ENCODE measurements at places on chromosomes 12 and 14. TPM values are rescaled to one million over a fixed set of nuclear protein-coding genes. Genes with fewer than 3 reads are reported as not detected.

DNA sequence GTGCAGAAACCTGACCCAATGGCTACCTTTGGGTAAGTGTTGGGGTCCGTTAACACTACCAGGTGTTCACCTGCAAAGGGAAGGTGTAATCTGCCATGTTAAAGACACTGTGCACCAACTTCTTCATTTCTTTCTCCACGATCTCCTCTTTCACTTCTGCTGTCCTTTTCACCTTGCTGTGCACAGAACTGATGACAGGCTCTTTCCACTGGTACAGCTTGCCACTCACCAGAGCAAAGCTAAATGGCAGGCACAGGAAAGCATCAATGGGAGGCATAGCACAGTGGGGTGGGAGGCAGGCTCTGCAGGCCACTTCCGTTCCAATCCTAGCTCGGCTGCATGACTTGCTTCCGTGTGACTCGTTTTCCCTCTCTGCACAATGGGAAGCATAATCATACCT is 2.6 kb upstream of the C12orf76 start:
- no peak for DNase-seq

DNA sequence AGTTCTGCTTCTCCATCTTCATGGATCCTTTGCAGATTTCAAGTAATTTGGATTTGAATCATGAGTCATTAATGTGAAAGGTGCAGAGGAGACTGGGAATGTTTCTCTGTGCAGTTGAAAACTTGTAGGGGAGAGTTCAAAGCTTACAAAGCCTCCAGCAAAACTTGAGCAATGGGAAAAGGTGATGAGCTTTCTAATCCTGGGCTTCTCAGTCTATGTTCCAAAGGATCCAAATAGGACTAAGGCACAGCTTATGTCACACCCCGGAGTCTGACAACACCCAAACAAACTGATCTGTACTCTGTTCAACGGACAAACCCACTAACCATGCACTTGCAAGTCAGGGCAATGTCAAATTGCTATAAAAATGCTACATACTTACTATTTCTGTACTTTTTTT is 134.8 kb downstream of the DUSP6 start:
- DNase-seq: no peak

DNA sequence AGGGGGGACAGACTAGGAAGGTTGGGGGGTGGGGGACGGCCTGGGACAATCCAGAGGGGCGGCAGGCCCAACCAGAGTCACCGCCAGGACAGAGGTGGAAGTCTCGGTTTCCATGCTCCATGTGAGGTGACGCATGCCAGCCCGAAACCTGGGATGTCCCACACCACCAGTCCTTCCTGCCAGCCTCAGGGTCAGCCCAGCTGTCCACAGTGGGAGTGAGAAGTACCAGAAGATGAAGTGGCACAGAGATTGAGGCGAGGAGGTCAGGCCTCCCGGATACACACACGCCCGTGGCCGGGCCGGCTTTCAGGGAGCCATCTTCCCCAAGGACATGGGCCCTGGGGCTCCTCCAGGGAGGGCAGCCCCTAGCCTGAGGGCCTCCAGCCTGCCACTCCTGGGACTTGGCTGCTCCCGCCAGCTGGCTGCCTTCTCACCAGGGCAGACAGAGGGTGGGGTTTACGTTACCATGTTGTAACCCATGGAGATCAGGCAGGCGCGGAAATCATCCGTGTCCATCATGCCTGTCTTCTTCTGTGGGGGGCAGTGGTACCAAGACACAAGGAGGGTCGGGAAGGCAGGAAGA is 85.2 kb upstream of the ZFP36L1 start:
- DNase-seq: no peak

DNA sequence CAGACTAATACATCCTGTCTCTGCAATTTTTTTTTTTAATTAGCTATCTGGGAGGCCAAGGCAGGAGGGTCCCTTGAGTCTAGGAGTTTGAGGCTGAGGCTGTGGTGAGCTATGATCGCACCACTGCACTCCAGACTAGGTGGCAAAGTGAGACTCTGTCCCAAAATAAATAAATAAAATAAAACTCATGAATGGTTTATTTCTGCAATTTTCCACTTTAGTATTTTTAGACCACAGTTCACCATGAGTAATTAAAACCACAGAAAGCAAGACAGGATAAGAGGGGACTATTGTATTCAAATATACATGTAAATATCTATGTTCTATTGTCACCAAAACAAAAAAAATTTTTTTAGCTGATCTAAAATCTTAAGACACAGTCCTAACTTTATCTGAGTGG is 17.8 kb downstream of the TAOK3 start:
- no peak for DNase-seq

DNA sequence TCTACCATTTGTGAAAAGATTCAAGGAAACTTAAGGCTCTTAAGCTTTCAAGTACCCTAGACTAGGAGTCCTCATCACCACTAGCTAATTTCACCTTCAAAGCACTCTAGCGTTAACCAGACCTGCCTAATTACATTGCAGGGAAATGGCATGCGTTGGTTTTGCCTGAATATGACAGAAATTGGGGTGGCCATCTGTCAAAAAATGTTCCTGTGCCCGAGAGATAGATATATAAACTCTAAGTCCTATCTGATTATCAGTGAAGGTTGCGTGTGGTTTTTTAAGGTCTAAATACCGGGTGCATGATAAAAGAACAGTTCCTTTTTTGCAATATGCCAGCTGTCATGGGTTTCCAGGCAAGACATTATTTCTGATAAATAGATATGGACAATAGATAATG is 48.3 kb downstream of the SPRING1 start:
- no peak for DNase-seq

GRCh38 chr12:97300891-97301290 is 161.7 kb upstream of the RMST start:
- DNase-seq: no peak

- DNase-seq: no peak
Observed at GRCh38 chr12:80100591-80100990, 1.3 kb downstream of the OTOGL start.

DNA sequence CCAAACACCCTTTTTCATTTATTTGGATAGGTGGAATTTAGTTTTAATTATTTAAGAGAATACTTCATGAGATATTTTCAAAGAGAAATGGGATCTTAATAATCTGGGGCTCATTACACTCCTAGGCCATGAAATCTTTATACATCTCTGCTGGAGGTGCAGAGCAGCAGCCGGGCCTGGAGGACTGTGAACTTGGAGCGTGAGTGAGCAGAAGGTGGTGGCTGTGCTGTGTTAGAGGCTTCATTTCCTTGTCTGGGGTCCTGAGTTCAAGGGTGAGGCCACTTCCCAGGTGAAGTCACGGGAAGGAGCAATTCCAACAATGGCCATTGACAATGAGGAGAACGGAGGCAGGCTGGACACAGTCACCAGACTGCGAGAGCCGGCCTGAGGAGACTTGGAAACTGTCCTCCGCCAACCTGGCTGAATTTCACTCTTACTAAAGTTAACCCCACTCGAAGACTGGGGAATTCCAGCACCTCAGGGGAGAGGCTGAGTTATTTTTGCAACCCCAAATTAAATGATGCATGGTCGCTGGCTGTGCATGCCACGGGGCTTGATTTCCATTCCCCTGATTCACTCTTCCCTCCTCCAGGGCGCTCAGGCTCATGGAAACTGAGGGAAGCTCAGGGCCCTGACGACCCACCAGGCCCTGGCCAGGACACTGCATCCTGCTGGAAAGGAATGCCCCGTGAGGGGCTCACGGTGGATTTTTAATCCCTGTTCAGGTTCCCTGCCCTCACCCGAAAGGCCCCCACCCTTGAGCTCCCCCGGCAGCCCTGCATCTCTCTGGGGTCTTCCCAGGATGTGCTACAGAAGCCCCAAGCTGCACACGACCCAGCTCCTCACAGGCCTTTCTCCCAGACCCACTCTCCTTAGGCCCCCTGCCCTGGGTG is 22.6 kb upstream of the TRAF3 start:
- DNase-seq: no peak

- DNase-seq: no peak
Observed at GRCh38 chr14:101026341-101026740, 122.8 kb upstream of the RTL1 start.

DNA sequence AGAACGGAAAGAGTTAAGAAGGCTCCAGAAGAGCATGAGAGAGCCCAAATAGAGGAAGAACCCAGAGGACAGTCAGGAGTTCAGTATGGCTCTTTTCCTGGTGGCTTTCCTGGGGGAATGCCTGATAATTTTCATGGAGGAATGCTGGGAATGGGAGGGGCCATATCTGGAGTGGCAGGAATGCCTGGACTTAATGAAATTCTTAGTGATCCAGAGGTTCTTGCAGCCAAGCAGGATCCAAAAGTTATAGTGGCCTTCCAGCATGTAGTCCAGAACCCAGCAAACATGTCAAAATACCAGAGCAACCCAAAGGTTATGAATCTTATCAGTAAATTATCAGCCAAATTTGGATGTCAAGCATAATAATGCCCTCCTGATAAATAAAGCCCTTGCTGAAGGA is 15.5 kb upstream of the SYT10 start:
- no peak for DNase-seq

DNA sequence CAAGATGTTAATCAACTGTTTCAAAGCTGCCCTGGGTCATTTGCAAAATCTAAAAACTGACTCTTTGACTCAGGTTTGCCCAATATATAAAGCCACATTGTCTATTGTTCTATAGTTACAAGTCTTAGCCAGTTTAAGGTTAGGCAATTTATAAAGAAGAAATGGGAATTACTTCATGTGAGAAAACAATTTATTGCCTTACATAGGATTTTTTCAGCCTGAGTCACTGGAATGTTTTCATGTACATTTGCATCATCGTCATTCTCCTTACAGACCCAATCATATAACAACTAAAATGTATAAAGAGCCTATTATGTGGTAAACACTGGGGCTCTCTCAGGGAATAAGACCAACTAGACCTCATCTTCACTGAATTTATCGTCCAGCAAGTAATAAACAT is 100.3 kb upstream of the PLEKHG7 start:
- no peak for DNase-seq

DNA sequence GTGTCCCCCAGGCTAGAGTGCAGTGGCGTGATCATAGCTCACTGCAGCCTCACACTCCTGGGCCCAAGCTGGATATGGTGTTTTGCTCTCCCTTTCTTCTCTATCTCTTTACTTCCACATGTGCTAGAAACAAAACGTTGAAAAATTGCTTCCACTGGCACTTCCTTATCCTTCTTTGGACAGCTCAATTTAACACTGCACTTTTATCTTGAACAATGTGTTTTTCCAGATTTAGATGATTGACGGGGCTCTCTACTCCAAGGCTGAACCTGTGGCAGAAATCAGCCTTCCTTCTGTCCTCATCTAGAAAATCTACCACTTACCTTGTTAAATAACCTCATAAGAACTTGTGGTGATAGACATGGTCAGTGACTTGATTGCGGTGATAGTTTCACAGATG is 165.1 kb downstream of the DAD1 start:
- DNase-seq: no peak

DNA sequence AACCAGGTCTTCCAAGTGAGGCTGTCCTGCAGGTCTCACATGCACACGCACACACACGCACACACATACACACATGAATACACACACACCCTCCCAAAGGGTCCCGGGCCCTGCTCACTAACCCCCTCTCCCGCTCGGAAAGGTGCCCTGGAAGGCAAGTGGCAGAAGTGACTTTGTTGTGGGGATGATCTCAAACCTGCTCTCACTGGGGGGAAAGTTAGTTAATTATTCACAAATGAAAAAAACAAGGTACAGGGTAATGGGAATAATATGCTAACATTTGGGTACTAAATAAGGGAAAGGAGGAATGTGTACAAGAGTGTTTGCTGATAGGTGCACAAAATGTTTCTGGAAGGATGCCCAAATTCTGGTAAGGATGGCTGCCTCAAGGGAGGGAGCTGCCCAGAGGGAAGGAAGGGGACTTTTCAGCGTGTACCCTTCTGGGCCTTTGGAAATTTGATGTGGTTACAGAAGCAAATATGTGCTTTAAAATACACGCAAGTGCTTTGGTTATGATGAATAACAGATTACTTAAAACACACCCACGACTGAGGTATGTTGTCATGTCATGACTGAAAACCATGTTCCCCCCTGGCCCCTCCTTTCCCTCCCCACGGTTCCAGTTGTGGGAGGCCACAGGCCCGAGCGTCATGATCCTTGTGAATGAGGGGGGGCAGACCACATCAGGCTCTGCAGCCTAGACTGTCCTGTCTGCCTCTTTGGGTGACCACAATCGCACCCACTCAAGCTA is 43.3 kb upstream of the PLEKHG6 start:
- no peak for DNase-seq

GRCh38 chr12:111443586-111443985 is 37.9 kb downstream of the SH2B3 start:
- no peak for DNase-seq

- no peak for DNase-seq
Observed at GRCh38 chr12:54042970-54043853, 10.4 kb downstream of the HOXC5 start.

DNA sequence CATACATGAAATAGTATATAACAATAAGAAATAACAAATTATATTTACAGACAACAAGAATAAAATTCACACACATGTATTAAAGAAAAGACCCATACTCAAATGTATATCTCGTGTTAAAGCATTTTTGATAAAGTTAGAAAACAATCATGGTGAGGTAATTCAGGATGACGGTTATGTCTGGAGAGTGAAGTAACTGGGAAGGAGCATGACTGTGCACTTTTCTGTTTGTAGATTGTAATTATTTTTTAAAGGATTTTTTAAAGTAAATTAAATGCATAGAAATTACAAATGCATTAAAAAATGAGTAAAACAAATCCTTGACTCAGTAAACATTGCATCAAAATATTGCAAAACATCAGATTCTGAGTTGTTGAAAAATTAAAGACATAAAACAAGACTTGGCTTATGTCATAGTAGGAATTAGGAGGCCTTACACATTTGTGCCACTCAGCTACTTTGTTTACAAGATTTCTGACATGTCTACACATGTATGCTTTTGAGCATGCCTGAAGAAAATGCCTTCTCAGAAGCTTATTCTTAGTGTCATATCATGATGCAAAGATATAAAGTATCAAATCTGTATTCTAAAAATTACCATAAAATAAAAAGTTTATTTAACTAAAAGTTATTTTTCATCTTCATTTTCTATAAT is 1325.1 kb downstream of the SLC16A7 start:
- no peak for DNase-seq

DNA sequence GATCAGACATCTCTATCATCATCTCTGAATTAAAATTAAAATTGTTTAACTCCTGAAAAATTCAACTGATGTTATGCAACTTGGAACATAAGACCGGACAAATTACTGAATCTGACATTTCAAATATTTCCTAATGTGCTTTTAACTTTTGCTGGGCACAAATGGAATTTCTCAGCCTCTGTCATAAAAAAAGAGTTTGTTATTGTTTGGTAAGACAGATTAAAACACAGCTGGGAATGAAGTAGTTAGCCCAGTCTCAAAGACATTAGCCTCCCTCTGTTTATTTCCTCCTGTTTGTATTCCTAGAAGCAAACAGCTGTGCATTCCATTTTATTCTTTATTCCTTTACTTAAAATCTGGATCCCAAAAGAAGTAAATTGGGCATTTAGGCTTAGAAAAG is 29.4 kb downstream of the PLEKHA5 start:
- no peak for DNase-seq

- no peak for DNase-seq
Observed at GRCh38 chr12:49706351-49707127, 666 bp downstream of the FMNL3 start.

KRT74 gene
- not detected for polyA plus RNA-seq

OR4K14 gene
- not detected for polyA plus RNA-seq

SLC5A8 gene
- not detected for polyA plus RNA-seq

CCDC197 gene
- not detected for polyA plus RNA-seq

LRRC10 gene
- not detected for polyA plus RNA-seq

PSMA6 gene
- polyA plus RNA-seq: 305 TPM

SSTR1 gene
- polyA plus RNA-seq: not detected

ARF3 gene
- 24.5 TPM for polyA plus RNA-seq

VRK1 gene
- polyA plus RNA-seq: 36.6 TPM
